ENCODE measurements at places on chromosomes 5 and 9.

DNA sequence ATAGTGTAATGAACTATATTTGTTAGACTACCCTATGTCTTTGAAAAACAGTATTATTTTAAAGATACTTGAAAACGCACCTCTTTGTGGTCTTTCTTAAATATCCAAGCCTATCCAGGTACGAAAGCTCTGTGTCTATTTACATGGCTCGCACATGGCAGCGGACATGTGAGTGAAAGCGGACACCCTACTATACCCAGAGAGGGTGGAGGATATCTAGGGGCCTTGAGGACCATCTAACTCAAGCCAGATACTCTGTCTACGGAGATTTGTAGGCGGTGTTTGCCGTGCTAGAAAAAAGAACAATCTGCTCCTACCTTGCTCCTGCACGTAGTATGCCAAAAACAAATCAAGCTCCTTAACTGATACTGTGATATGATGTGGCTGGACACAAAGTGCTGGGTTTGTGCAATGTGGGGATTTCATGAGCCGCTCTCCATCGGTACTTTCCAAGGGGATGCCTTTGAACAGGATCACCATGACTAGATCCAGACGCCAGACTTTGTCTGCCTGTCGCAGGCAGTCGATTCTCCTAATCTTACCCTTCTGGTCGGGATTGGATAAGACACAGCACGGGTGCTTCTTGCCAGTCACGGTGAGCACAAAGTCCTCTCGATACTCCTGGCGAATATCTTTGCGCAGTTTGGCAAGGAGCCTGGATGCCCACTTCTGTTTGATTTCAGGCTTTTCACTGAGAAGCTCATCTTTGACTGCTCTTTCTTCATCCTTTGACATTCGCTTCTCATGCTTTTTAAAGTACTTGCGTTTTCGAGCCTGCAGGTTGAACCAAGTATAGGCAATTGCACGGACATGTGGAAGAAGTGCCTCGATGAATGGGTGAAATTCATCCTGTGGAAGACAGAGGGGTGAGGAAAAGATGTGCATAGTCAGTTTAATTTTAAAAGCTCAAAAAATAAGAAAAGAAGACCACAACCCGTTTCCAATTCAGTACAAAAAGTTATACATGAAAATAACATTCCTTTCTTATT lies 7.0 kb downstream of the NFIB start:
- no peaks in the 10 kb centered on the region for H3K36me3 ChIP-seq
- H3K27me3 ChIP-seq, result peaks cover 16% of the 10 kb centered on the region
- no peaks in the 10 kb centered on the region for H3K4me1 ChIP-seq
- DNase-seq, result no peak
- no peak overlapping the region for H3K27ac ChIP-seq

DNA sequence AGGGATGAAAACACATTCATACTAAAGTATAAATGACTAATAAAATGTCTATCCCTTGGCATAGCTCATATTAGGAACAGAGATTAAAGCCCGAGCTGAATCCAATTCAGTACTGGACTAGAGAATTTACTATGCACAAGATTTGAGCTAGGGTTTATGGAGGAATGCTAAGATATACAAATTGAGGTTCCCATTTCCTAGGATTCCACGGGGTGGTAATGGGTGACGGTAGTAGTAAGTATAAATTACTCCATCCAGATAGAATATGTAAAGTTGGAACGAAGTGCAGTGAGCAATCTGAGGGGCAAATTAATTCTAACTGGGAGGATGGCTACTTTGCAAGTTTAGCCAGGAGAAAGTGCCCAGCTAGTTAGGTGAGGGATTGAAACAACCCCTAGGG lies 156.5 kb downstream of the GAS1 start:
- no peaks in the 10 kb centered on the region for H3K27me3 ChIP-seq
- H3K4me3 ChIP-seq, result no peak overlapping the region
- DNase-seq, result no peak
- no peak overlapping the region for H3K27ac ChIP-seq

DNA sequence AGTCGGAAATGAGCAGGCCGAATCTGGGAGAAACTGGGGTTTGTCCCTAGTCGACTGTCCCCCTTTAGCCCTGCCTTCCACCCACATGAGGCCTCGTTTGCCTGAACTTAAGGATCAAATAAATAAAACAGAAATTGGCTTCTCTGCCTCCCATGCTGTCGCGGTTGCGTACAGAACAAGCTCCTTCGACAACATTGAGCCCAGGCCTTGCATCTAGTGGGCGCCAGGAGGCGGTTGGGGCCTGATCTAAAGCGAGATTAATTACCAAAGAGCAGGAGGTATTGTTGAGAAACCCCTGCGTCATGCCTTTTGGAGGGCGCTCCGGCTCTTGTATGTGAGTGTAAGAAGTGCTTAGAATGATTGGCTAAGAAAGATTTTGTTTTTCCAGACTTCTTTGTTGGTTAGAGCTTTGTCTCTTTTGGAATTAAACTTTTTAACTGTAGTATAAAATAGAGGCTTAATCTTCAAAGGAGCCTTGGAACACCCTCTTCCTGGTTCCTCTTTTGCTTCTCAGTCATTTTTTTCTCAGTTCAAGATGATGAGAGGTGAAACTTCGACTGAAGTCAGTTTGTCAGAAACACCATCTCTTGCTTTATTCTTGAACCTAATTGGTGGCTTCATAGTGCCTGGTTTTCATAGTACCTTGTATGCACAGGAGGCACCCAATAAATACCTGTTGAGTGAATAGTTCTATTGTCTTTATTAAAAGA lies 828 bp downstream of the ATP6V0E1 start:
- H3K27me3 ChIP-seq, result no peaks in the 10 kb centered on the region
- peak overlapping the region; percentile 96 for H3K27ac ChIP-seq
- DNase-seq, result peak; percentile 88
- H3K4me3 ChIP-seq, result peak overlapping the region; percentile 100
- peaks cover 22% of the 10 kb centered on the region for H3K4me1 ChIP-seq

DNA sequence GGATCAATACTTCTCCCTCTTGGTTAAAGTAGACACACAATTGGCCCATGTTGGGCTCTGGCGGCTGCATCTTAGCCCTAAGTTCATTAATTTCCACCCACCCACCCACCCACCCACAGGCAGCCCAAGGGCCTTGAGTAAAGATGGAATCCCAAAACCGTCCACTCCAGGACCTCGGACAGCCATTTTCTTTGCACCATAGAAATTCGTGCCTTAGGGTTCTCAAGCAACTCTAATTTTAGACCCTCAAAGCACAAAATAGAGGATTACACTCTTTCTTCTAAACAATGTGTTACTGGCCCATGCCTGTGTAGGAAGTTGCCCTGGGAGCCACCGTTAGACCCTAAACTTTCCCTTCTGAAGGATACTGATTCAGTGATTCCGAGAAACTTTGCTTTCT lies 568.5 kb downstream of the IRX1 start:
- no peaks in the 10 kb centered on the region for H3K27me3 ChIP-seq
- H3K27ac ChIP-seq, result no peak overlapping the region
- no peaks in the 10 kb centered on the region for H3K4me1 ChIP-seq
- H3K36me3 ChIP-seq, result no peaks in the 10 kb centered on the region

DNA sequence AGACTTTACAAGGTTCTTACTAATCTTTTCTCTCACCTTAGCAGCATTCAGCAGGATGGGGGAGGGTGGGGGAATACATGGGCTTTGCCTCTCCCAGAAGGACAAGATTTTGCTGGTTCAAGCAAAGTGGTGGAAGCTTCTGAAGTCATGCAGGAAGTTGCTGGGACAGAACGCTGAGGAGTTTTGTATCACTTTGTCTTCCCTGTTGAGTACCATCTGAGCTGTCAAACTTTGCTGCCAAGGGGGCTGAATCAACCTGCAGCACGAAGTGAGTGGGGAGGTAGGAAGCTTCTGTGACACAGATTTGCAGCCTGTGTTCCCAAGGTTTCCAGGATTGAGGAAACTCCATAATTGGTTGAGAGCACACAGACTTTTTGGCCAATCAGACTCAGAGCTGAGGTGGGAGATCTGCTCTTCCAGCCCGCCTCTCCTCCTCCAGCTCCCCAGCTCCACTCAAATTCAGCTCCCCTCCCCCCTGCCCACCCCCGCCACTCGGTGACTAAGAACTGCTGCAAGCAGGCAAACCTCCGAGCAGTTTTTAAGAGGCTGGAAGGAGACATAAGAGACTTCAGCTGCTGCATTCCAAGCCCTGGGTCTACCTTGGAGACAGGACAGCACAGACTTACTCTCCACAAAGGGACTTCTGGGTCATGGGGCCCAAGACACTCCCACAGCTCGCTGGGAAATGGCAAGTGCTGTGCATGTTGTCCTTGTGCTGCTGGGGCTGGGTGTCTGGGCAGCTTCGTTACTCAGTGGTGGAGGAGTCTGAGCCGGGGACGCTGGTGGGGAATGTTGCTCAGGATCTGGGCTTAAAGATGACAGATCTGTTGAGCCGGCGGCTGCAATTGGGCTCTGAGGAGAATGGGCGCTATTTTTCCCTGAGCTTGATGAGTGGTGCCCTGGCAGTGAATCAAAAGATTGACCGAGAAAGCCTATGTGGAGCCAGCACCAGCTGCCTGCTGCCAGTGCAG lies at the start of gene PCDHGC5:
Gene PCDHGC5 (plus strand): TSS at position 491 of the 971 bp plus-strand sequence. CDS start 160 bp downstream, at position 651.
- H3K4me1 ChIP-seq, result peaks cover 27% of the 10 kb centered on the region
- H3K4me3 ChIP-seq, result no peak within 1 kb of the TSS

- no peak overlapping the region for H3K27ac ChIP-seq
- H3K36me3 ChIP-seq, result no peaks in the 10 kb centered on the region
- no peak overlapping the region for H3K4me3 ChIP-seq
- no peaks in the 10 kb centered on the region for H3K4me1 ChIP-seq
- H3K27me3 ChIP-seq, result no peaks in the 10 kb centered on the region
These were observed 142.6 kb downstream of the SAXO1 start for GRCh38 chr9:18890372-18890771.

GRCh38 chr5:75611311-75612225 lies at the start of gene ANKDD1B:
ANKDD1B (plus strand) TSS chr5:75611453; CDS start chr5:75611635, 182 bp downstream.
- no peak within 1 kb of the TSS for H3K27ac ChIP-seq
- no peaks in the 10 kb centered on the region for H3K36me3 ChIP-seq
- peaks cover 9% of the 10 kb centered on the region for H3K4me1 ChIP-seq

DNA sequence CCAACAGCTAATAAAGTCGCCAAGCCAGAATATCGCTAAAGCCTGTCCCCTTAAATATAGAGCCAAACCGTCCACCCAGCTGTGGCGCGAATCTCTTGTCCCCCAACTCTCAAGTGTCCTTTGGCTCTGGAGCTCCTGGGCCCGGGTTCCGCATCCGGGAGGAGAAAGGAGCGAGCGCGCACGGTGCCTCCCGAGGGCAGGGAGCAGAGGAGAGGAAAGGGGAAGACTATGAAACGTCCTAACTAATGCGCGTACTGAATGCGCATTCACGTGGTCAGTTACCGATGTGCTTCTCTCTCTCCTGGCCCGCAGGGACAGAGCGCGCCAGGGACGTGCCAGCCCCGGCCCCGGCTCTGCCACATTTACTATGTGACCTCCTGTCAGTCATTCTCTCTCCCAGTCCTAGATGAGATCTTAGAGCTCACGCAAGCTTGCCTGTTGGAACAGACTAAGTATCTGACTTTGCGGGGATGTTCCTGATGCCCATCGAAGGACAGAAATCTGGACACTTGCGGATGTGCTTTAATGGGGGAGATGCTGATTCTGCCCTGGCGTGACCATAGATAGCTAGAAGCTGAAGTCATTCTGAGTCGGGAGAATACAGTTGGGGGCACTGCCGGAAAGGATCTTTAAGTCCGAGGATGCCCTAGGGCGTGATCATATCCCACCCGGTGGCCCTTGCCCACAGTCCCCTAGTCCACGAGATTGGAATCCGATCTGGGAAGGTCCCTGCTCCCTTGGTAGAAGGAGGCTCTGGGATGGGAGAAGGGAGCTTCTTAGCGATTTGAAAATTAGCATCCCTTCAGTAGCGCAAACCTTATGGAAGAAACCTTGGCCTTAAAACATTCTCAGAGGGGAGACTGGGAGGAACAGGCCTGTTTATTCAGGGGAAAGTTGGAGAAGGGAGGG lies 5.7 kb upstream of the EBF1 start:
- H3K27ac ChIP-seq, result no peak overlapping the region
- no peaks in the 10 kb centered on the region for H3K36me3 ChIP-seq
- peaks cover 28% of the 10 kb centered on the region for H3K27me3 ChIP-seq
- peak overlapping the region; percentile 25 for H3K4me3 ChIP-seq
- H3K4me1 ChIP-seq, result peaks cover 16% of the 10 kb centered on the region
- no peak for DNase-seq

- no peak overlapping the region for H3K4me3 ChIP-seq
- peak; percentile 82 for DNase-seq
- H3K4me1 ChIP-seq, result peaks cover 23% of the 10 kb centered on the region
- peaks cover 5% of the 10 kb centered on the region for H3K27me3 ChIP-seq
- H3K36me3 ChIP-seq, result no peaks in the 10 kb centered on the region
- no peak overlapping the region for H3K27ac ChIP-seq
These were observed 57.7 kb downstream of the DUSP1 start for GRCh38 chr5:172713113-172713808.

DNA sequence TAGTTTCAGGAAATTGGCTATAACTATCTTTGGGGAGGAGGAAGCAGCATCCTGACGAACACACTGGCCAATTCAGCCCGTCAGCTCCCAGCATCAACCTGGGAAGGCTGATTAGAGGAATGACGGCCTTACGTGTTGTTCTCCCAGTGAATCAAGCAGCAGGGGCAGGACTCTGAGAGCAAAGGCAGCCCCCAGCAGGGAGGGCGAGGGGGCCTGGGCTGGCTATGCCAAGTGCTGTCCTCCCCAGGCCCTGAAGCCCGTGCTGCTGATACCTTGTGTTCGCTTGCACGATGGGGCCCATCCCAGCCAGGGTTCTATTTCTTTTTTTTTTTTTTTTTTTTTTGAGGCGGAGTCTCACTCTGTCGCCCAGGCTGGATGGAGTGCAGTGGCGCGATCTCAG lies 254.1 kb downstream of the FSTL4 start:
- no peaks in the 10 kb centered on the region for H3K4me1 ChIP-seq
- no peak overlapping the region for H3K4me3 ChIP-seq
- no peaks in the 10 kb centered on the region for H3K27me3 ChIP-seq
- no peak overlapping the region for H3K27ac ChIP-seq
- no peaks in the 10 kb centered on the region for H3K36me3 ChIP-seq

GRCh38 chr9:117293206-117294114 lies 121.4 kb downstream of the ASTN2 start:
- H3K27ac ChIP-seq, result no peak overlapping the region
- no peak overlapping the region for H3K4me3 ChIP-seq
- H3K36me3 ChIP-seq, result no peaks in the 10 kb centered on the region
- no peaks in the 10 kb centered on the region for H3K4me1 ChIP-seq
- no peak for DNase-seq

- no peaks in the 10 kb centered on the region for H3K27me3 ChIP-seq
- H3K4me1 ChIP-seq, result no peaks in the 10 kb centered on the region
- no peaks in the 10 kb centered on the region for H3K36me3 ChIP-seq
These were observed 57.4 kb upstream of the PRSS3 start for GRCh38 chr9:33737811-33738606.

- no peak for DNase-seq
- no peaks in the 10 kb centered on the region for H3K36me3 ChIP-seq
- no peak overlapping the region for H3K27ac ChIP-seq
- no peak overlapping the region for H3K4me3 ChIP-seq
These were observed 5.7 kb downstream of the SLC6A3 start for GRCh38 chr5:1439388-1440097.

Data from natural killer cell (primary cell).